Vagina (tissue), 2 donors: ENCODE measurements at places on chromosomes 6 and 20. TPM values are rescaled to one million over a fixed set of nuclear protein-coding genes. Genes with fewer than 3 reads are reported as not detected.

The LY6G6D gene
- total RNA-seq, result not detected

The MYB gene
- 2.5 TPM for total RNA-seq

The SMLR1 gene
- not detected for total RNA-seq

GRCh38 chr6:161095916-161096315, 104.3 kb downstream of the MAP3K4 start:
- DNase-seq, result no peak

- DNase-seq, result no peak
Measured at GRCh38 chr6:72032086-72032485, 145.7 kb downstream of the RIMS1 start.
